ENCODE measurements at places on chromosomes 3 and 15. TPM values are rescaled to one million over a fixed set of nuclear protein-coding genes. Genes with fewer than 3 reads are reported as not detected.
A peak's percentile ranks its signal among the peaks of the same experiment; 100 is the strongest.

The PLSCR2 gene
- not detected for total RNA-seq

- no peak for DNase-seq
These were observed 58.5 kb downstream of the DCUN1D1 start for GRCh38 chr3:182921665-182922355.

The COL6A5 gene
- not detected for total RNA-seq

- no peak for DNase-seq
These were observed 123.2 kb downstream of the DNAJB8 start for GRCh38 chr3:128343287-128344051.

- DNase-seq, result no peak
These were observed 30.7 kb upstream of the SLC24A5 start for GRCh38 chr15:48090115-48090514.

DNA sequence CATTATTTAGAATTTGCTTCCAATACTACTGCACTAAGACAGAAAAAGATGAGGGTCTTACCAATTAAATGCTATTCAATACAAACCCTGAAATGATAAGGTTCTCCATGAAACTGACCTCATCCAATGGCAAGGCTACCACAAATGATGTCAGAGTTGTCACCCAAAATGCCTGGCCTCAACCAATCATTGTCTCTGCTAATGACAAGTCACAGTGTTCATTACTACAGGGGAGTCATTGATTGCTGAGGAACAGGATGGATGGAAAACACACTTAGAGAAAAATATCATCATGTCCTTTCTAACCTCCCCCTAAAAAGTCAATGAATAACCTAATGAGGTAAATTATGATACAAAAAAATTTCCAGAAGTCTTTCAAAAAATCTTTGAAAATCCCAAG, 91.0 kb downstream of the FOXP1 start:
- DNase-seq, result no peak

The TRH gene
- not detected for total RNA-seq

The GHRL gene
- total RNA-seq, result 7.9 TPM

- no peak for DNase-seq
These were observed 46.2 kb upstream of the IREB2 start for GRCh38 chr15:78391781-78392180.

The FBXW12 gene
- 0.55 TPM for total RNA-seq

GRCh38 chr3:115576325-115576875, 46.9 kb upstream of the GAP43 start:
- DNase-seq, result no peak

- no peak for DNase-seq
These were observed 46.1 kb downstream of the SRGAP3 start for GRCh38 chr3:9203317-9203716.

DNA sequence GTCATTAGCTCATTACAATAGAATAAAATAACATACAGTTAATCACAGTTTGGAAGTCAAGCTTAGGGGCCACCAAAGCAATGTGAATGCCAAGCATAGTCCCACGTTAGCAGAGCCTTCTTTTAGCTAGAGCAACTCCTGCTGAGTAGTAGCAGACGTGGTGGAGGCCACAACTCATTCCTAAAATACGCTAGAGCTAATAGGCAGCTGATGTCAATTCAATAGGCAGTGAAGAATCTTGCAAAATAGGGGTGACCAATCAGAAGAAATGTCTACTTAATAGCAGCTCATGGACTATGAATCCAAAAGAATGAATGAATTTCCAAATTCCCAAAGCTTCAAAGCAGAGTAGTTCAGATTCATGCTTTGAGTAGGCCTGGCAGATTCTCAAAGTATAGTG, 292.9 kb upstream of the RORA start:
- DNase-seq, result no peak

GRCh38 chr3:185582236-185582635, 3.9 kb upstream of the SENP2 start:
- DNase-seq, result no peak

DNA sequence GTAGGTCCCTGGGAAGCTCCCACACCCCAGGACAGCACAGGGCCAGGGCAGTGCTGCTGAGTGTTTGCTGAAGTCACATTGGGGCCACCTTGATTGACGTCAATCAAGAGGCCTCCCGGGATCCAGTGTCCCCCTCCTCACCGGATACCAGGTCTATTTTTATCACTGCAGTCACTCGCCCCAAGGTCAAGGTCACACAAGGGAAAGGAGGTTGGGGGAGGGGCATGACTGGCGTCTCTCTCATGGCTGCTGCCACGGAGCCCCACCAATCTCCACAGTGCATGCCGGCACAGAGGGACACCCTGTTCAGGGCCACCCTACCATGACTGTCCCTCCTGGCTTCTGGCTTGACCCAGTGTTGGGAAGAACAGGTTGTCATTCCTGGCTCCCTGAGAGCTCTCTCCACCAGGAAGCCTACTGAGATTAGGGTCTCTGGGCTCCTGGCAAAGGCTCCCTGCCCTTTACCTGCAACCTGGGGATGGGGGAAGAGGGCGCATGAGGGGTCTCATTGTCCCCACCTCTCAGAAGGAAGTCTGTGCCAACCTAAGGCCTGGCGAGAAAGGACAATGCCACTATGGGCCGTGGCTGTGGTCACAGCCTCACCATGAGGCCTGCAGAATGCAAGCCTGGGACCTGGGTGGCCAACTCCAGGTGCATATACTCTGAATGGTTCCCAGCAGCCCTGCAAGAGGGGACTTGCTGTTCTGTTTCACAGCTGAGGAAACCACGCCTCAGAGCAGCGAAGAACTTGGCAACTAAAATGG, 1.5 kb downstream of the MYL3 start:
- DNase-seq, result peak; percentile 12

DNA sequence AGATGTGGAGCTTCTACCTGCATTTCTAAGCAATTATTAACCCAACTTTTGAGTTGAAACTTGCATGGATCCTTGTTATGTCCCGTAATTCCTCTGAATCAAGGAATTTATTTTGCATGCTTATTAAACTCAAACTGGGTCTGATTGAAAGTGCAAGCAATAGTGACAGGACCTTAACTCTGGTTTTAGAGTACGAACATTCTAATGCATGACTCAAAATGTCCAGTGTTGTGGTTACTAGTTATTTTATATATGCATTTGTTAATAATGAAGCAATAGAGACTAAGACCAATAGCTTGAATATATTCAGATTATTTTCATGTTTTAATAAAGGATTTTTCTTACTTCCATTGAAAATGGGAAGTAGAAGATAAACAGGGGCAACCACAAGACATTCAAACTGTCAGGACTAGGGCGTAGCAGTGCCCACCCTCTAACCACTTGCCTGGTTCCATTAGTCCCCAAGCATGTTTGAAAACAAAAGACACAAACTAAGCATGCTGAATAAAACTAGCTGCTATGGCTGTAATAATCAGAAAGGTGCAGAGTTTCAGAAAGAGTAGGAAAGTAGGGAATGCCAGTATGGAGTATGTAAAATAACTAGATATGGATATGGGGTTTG, 28.1 kb downstream of the OIP5 start:
- DNase-seq, result no peak

The NOP10 gene
- total RNA-seq, result 56.9 TPM

- DNase-seq, result no peak
These were observed 81.6 kb downstream of the FBN1 start for GRCh38 chr15:48563934-48564333.

The CASR gene
- total RNA-seq, result not detected

- no peak for DNase-seq
These were observed 213.1 kb upstream of the LRRFIP2 start for GRCh38 chr3:37387462-37387861.

The TRPM1 gene
- total RNA-seq, result not detected

The TPRA1 gene
- total RNA-seq, result 72.5 TPM

DNA sequence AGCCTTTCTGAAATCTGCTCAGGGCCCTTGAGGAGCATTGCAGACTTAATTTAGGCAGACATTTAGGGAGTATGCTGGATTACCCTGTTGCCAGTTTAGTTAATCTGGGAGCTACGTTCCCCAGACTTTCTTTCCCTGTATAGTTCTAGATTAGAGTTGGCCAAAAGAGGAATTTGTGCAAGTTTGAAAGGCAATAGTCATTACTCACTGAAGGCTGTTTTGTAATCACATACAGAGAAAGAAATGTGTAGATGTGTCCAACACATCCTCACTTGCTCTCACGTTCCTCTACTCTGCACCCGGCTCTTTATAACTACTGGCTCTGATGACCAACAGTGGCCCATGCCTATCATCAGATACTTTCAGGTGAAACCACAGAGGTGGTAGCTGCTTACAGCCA, 24.2 kb downstream of the MASP1 start:
- no peak for DNase-seq

The SMAD6 gene
- 9.4 TPM for total RNA-seq

The VIPR1 gene
- total RNA-seq, result 1.5 TPM

The TMEM207 gene
- not detected for total RNA-seq

- DNase-seq, result no peak
These were observed 31.3 kb downstream of the CMTM7 start for GRCh38 chr3:32422943-32423342.

The EIF2B5 gene
- 48.0 TPM for total RNA-seq

GRCh38 chr15:50109076-50109987, 9.7 kb downstream of the ATP8B4 start:
- DNase-seq, result no peak

The CX3CR1 gene
- 7.6 TPM for total RNA-seq
